Suprapubic skin (tissue), 4 donors: ENCODE measurements at places on chromosomes 5 and 9. TPM values are rescaled to one million over a fixed set of nuclear protein-coding genes. Genes with fewer than 3 reads are reported as not detected.

Gene PCDHGA9
- total RNA-seq = 20.8 TPM

Gene CMYA5
- total RNA-seq = 24.9 TPM

Gene FCHSD1
- 117 TPM for total RNA-seq

Gene COL23A1
- 4.4 TPM for total RNA-seq

Gene CAMLG
- 24.1 TPM for total RNA-seq

Gene CER1
- total RNA-seq = not detected

Gene PCDHAC1
- 0.11 TPM for total RNA-seq

Gene PRSS3
- total RNA-seq = 35.9 TPM
